ENCODE measurements at places on chromosomes 5 and 9. TPM values are rescaled to one million over a fixed set of nuclear protein-coding genes. Genes with fewer than 3 reads are reported as not detected.

FGF10 gene
- not detected for polyA plus RNA-seq

GRCh38 chr9:133927041-133927440 is 65.1 kb downstream of the VAV2 start:
- DNase-seq, result no peak

- no peak for DNase-seq
Observed at GRCh38 chr5:168211245-168211644, 80.2 kb upstream of the WWC1 start.

DNA sequence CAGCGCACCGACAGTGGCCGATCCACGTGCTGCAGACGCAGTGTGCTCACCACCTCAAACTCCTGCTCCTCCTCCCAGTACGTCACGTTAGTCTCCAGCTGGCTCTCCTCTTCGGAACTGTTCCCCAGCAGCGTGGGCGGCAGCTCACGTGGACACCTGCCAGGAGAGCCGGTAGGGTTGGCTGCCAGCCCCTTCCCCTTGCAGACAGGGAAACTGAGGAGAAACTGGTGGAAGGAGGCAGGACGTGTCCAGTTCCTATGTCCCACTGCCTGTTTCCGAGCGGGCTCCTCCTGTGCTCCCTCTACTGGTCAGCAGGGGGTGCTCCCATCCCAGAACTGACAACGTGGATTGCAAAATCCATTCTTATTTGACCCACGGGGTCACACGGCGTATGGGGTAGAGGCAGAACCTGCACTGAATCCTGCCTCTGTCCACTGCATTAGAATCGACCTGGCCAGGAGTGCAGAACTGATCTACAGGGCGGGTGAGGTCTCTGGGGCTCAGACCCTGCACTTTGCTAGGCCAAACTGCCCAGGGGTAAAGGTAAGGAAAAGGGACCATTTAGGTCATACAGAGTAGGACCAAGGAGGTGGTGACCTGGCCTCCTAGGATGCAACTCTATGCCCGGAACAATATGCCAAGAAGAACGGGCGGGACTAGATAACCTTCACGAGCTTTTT is 25.7 kb downstream of the PDGFRB start:
- peak; percentile 58 for DNase-seq

GRCh38 chr5:58405175-58405574 is 54.7 kb downstream of the PLK2 start:
- DNase-seq, result no peak

DNA sequence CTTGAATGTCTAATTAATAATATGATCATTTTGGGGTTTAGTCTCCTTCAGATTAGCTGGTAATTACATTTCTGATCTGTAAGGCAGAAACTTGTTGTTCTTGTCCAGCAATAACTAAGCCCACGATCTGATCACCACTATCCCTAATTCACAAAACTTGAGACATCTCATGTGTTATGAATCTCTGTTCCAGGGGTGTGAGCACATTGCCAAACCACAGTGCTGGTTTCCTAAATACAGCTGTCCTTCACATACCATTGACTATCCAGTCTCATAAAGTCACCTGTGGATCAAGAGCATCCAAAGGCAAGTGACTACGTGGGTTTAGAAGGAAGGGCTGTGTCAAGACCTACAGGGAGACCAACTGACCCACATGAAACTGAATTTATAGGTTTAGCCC is 134.1 kb upstream of the PRLR start:
- DNase-seq, result no peak

MSX2 gene
- polyA plus RNA-seq, result not detected

- DNase-seq, result peak; percentile 60
Observed at GRCh38 chr5:157574456-157575380, 857 bp downstream of the ADAM19 start.

TMEM141 gene
- polyA plus RNA-seq, result 32.4 TPM

DNA sequence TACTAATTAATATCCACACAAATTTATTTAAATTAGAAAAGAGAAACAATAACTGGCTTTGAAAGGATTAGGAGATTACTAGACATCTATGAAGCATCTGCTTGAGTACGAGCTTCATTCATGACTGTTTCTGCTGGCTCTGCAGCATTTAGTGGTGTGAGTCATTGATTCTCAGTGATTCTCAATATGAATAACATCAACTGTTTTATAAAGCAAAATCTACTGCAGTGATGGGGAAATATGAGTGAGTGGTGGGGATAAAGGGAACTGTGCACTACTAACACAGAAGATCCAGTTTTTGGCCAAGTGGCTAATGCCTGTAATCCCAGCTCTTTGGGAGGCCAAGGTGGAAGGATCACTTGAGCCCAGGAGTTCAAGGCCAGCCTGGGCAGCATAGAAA is 8.4 kb downstream of the FNBP1 start:
- no peak for DNase-seq

TPPP gene
- polyA plus RNA-seq, result 0.12 TPM

NR4A3 gene
- polyA plus RNA-seq, result 15.7 TPM

DNA sequence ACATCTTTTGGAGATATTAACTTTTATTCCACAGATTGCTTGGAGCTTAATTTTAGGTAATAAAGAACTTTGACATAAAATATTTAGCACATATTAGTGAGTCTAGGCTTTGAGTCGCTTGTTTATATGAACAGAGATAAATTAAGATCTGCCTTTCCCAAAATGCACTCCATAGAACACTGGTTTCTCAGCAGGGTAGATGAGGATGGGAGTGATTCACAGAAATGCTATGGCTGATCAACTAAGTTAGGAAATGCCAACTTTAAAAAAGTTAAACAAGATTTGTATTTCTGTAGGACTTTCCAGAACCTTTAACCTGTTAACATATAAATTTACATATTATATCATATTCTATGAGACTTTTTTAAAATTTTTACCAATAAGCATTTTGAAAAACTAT is 65.2 kb downstream of the STARD4 start:
- no peak for DNase-seq

PCDHGA10 gene
- polyA plus RNA-seq, result 0.10 TPM

DNA sequence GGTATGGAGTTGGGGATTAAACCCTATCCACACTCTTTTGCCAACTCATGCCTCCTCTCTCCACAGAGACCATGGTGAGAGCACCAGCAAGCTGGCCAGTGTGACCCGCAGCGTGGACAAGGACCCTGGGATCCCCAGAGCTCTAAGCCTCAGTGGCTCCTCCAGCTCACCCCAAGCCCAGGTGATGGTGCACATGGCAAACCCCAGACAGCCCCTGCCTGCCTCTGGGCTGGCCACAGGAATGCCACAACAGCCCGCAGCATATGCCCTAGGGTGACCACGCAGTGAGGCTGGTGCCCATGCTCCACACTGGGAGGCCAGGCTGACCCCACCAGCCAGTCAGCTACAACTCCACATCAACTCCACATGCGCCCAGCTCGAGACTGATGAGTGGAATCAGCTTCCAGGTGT is 11.5 kb upstream of the CARD19 start:
- no peak for DNase-seq

- DNase-seq, result no peak
Observed at GRCh38 chr5:166977911-166978422, 1313.5 kb upstream of the WWC1 start.

DNA sequence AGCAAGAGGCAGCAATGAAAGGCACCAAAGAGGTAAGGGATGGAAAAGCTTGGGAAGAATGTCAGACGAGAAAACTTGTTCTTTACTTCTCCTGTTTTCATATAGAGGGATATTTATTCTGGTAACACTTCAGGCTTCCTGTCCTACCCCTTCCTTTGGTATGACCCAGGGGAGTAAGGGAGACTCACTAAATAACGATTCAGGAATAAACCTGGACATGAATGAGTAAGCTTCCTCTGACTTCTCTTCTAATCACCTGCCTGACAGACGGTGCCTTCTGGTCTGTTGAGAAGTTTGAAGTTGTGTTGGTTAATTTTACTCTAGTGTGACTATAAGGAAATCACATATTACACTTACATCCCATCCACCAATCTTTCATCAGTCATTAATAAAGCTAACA is 461.2 kb downstream of the CDH12 start:
- no peak for DNase-seq

DNA sequence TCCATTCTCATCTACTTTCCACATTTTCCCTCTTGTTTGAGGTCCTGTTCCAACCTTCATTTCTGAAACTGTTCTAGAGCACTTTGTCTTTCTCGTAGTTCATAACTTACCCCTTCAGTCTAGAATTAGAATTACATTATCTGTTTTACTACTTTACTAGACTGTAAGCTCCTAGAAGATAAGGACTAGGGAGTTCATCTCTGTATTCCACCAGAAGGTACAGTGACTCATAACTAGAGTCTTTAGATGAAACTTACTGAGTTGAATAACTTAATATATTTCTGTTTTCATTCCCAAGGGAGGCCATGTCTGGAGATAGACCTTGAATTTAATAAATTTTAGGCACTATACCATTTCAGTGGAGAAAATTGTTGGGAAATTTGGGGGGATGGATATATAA is 38.7 kb downstream of the G3BP1 start:
- DNase-seq, result no peak

SLC22A5 gene
- polyA plus RNA-seq, result 5.7 TPM

DNA sequence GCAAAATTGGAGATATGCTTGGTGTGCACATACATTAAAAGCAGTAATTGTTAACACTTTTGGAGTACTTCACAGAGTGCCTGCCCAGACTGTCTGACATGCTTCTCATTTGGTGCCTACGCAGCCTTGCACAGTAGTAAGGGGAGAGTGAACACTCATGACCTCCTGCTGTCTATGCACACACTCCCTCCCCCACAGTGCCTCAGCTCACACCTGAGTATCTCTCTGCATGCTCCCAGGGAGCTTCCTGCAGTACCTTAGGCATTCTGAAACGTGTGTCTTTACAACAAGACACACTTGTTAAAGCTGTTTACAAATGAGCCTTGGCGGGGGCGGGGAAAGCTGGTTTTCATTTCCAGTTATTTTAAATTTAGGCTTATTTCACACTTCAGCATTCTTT is 18.0 kb downstream of the MAP3K1 start:
- no peak for DNase-seq

- DNase-seq, result no peak
Observed at GRCh38 chr9:9108641-9109040, 1309.1 kb upstream of the DMAC1 start.

GRCh38 chr5:139167952-139168720 is 30.0 kb downstream of the SIL1 start:
- DNase-seq, result no peak

DNA sequence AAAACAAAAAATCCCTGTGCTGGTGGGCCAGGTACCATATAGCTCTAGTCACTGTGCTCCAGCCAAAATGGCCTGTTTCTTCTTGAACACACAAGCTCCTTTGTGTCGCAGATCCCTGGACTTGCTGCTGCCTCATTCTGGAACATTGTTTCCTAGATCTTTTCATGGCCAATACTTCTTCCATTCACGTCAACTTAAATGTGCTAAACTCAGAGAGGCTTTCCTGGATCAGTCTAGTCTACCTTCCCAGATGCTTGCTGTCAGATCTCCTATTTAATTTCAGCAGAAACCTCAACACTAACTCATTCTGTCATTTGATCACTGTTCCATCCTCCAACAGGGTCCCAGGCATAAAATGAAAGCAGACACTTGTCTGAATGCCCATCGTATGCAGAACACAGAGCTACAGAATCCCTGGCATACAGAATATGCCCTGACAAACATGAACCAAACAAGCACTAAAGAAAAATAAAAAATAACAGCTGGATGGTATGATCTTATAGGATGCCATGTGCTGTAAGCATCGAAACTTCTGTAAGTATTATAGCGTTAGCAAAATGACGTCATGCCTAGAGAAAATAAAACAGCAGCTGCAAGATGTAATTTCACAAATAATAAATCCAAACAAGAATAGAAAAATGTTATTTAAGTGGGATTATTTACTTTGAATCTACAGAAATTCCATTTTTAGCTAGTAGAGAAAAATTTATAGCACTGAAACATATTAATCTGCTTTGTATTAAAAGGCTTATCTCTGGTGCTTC is 403.7 kb upstream of the DAP start:
- no peak for DNase-seq

SLC23A1 gene
- polyA plus RNA-seq, result 9.6 TPM

DNA sequence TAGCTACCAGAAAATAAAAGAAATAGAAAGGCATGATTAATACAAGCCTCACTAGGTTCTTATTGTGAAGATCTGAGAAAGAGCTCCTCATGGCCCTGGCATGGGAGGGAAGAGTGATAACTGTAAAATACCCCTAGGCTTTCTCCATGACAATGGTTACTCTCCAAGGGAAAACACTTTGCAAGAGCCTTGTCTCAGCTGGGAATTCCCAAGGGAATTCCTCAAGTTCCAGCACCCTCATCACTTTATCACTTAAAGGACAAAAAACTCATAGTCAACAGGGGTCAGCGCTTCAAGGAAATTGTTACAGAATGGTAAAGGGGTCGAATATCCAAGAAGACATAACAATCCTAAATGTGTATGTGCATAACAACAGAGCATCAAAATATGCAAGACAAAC is 21.2 kb downstream of the SYK start:
- DNase-seq, result no peak

SNCAIP gene
- not detected for polyA plus RNA-seq

DNA sequence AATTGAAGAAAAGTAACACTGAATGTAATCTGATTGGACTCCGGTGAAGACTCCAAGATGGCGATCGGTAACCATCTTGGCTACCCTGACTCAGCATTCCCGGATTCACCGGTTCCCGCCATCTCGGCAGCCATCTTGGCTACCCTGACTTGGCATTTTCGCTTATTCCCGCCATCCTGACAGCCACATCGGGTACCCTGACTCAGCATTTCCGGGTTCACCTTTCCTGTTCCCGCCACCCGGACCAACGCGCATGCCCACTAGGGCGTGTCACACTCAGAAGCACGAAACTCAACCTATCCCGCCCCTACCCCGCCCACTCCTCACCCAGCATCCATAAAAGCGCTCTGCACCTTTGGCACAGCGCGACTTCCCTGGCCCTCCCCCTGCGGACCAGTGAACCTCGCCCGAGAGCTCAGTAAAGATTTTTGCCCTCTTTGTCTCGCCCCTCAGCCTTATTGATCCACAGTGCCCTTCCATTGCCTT is 17.2 kb downstream of the SPTLC1 start:
- peak; percentile 47 for DNase-seq

APBA1 gene
- polyA plus RNA-seq, result 0.03 TPM

GRCh38 chr9:15642369-15642962 is 89.6 kb downstream of the CCDC171 start:
- DNase-seq, result peak; percentile 31

DNA sequence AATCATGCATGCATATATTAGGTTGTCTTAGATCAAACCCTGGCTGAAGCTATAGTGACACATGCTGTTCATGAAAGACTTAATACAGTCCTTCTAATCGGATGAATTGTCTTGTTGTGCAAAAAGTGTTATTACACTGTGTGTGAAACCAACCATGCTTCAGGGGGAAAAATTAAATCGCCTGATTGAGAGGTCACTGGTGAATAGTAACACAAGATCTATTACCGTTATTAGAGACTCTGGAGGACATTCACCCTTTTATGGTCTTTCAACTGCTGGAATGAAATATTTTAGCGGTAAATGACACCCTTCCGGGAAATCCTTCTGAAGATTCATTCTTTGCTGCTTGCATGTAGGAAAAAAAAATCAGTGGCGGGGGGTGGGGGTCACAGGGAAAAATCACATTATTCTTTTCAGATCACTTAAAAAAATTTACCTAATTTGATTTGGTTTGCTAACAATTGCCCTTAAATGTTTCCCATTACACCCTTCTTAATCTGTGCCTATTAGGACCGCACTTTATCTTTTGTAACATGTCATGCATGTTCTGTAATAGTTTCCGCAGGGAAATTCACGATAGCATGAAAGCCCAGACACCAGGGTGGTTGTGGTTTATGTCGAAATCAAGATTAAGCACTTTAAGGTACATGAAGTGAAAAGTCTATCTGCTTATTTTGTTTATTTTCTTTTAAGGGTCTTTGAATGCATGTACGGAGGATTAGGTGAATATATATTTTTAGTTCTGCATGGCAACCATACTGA is 120.6 kb downstream of the FOCAD start:
- DNase-seq, result no peak
